ENCODE measurements at places on chromosomes 1 and 21.

DNA sequence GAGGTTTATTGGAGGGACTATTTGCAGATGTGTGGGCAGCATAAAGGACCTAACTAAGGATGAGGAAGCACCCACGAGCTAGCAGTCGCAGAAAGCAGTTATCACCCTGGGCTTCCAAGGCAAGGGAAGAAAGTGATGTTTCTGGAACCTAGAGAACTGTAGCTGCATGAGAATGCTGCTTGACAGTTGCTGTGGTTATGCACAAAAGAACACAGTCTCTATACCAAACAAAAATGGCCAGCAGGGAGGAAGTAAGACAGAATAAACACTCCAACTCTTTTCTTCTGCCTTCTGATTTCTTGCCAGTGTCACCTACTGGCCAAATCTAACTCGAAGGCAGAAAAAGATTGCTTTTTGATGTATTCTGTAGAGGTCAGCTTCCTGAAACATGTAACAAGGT, 190.2 kb downstream of the RASAL2 start:
- DNase-seq: no peak

- no peak for DNase-seq
Observed at GRCh38 chr1:167095368-167095767, 1.5 kb downstream of the STYXL2 start.

DNA sequence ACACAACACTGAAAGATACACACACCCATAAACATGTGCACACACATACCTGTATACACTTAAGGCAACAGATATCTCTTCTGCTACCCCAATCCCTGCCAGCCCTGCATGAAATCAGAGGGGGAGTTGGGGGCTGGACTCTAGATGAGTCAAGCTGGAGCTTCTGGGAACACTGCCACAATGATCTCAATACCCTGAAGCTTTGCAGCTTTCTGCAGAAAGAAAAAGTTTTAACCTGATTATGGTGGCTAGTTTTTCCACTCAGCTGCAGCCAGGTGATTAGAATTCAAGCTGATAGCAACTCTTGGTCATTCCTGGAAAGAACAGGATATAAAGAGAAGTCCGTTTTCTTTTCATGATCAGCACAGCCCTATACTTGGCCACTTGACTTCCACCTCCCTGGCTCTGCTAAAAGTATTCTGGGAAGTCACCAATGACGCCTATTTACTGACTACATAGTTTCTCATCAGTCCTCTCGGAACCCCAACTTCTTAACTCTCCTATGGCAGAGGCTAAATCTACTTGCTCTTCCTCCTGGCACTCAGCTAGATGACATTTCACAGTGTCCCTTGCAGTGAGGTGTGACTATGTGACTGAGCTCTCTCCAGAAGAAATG, 20.7 kb upstream of the DNASE2B start:
- DNase-seq: peak; percentile 28

DNA sequence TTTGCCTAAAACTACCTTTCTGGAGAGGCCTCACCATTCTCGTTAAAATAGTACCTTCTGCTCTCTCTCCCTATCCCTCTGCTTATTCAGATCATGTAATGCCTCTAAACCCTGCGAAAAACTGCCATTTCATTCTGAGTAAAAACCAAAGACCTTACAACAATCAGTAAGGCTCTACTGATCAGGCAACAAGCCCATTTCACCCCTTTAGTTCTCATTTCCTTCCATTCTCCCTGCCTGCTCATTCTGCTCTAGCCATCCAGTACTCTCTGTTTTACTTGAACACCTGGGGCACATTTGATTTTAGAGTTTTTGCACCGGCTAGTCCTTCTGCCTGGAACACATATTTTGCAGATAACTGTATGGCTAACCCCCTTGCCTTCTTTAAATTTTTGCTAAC, 187.8 kb downstream of the COQ8A start:
- DNase-seq: no peak

GRCh38 chr1:232748910-232749368, 56.3 kb upstream of the MAP10 start:
- no peak for DNase-seq

- DNase-seq: no peak
Observed at GRCh38 chr1:52574594-52574993, 21.7 kb upstream of the TUT4 start.

- no peak for DNase-seq
Observed at GRCh38 chr1:2629627-2630497, 3.0 kb downstream of the MMEL1 start.

DNA sequence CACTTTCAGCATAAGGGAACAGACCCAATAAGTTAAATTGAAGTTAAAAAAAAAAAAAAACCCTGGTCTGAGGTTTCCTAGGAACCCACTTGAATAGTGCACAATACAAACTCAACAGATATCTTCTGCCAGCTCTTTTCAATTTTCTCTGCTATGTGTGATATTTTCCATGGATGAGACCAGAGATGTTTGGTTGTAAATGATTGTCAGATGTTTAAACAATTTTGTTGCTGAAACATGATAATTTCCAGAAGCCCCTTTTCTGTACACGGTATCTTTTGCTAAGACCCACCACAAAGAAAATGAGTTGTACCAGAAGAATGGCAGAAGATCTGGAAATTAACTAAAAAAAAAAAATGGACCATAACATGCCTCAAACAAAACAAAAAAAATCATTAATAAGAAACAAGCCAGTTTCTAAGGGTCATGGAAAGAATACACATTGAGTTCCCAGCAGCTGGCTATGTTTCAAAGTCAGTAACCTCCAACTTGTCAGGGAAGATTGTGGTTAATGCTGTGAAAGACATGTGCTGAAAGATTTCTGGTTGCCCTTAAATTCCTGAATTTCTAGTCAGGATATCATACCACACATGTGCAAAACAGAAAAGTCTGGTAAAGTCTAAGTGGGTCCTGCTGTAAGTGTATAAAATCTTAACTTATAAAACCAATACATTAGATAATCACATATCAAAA, 35.6 kb upstream of the MGST3 start:
- DNase-seq: no peak

GRCh38 chr21:45986316-45987051, 4.9 kb downstream of the COL6A1 start:
- DNase-seq: no peak

- no peak for DNase-seq
Observed at GRCh38 chr21:35138665-35139381, 89.7 kb upstream of the RUNX1 start.

DNA sequence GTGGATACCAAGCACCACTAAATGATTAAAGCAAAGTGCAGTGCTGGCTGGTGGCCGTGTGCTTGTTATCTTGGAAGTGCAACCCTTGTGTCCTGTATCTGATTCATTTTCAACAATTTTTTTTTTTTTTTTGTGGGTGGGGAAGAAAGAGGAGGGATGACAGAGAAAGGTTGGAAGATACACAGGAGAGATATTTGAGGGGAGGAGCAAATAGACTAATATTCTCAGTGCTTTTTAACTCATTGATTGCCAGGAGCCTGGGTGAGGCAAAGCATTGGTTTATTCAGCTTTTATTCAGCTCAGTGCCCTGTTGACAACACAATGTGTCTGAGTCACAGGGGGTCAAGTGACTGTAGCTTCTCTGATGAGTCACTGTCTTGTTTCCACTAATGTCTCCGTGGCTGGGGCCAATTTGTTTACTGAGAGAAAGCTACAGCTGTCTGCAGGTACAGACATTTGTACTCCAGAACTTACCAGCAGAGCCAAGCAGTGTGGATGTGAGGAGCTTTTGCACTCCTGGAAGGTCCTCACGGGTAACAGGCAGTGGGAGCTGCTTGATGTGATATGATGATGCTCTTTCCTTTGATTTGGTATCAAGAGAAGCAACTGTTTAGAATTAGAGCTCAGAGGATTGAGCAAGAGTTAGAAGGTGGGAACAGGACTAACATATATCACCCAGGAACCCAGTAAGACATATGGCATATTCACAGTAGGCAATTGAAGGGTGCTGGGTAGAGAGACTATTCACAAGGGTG, 23.6 kb upstream of the DNM3 start:
- DNase-seq: peak; percentile 15

DNA sequence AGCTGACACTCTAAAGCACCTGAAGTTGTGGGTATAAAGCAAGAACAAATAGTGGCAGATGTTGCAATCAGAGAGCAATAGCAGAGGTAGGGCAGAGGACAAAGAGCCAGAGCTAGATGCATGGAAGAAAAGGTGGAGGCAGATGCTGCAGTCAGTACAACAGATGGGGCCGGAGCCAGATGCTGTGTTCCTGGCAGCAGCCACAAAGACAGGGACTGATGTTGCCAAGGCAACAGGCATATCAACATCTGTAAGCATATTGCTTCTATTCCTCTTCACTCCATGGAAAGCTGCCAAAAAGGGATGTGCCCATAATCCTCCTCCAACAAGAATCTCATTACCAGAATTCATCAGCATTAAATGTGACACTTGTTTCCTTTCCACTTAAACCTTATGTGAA, 108.0 kb downstream of the TNNI3K start:
- DNase-seq: peak; percentile 30

DNA sequence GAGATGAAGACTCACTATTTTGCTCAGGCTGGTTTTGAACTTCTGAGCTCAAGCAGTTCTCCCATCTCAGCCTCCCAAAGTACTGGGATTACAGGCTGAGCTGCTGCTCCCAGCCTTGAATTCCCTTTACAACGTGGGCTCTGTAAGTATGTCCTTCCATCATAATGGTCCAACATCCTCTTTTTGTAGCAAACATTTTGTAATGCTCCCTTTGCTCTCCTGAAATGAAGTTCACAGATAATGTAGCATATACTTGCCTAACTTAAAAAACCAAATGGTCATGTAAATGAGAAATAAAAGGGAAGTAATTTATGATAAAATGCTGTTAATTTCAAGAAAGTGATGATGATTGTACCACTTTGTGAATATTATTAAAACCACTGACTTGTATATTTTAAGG, 30.5 kb upstream of the THEM4 start:
- DNase-seq: no peak

- no peak for DNase-seq
Observed at GRCh38 chr21:44925378-44925755, 4.7 kb upstream of the ITGB2 start.

DNA sequence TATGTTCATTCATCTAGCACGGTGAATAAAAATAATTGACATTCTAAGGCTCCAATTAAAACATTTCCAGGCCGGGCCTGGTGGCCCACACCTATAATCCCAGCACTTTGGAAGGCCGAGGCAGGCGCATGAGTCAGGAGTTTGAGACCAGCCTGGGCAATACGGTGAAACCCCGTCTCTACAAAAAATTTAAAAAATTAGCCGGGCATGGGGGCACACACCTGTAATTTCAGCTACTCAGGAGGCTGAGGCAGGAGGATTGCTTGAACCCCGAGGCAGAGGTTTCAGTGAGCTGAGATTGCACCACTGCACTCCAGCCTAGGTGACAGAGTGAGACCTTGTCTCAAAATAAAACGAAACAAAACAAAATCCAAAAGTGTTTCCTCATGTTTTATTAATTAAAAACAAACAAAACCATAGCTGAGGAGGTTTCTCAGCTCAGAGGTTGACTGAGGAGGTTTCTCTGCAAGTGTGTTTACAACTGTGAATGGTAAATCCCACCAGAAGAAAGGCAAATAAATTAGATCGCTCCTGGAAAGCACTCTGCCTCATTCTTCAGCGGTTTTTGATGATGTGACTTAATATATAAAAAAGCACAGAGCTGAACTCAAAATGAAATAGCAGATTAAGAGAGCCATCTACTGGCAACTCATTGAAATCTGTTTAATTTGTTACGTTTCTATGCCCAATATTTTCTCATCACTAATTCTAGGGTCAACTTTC, 37.7 kb upstream of the ATG4C start:
- DNase-seq: no peak

GRCh38 chr1:236124965-236125364, 17.4 kb upstream of the GPR137B start:
- no peak for DNase-seq

DNA sequence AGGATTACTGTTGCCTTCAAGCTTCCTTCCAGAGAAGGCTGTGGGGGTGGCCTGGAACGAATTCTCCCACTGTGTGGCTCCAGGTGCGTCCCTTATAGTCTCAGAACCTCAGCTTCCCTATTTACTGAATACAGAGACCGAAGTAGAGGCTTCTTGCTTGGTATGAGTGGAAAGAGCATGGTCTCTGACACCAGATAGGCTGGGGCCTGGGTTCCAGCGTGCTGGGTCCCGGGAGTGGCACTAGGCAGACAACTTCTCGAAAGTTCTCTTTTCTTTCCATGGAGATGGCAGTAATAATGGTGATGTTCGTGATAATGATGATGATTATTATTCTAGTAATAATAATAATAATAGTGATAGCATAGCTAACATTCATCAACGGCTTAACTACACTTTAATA, 161.7 kb downstream of the PTPRU start:
- no peak for DNase-seq

GRCh38 chr1:115429884-115430283, 91.8 kb upstream of the NGF start:
- no peak for DNase-seq

DNA sequence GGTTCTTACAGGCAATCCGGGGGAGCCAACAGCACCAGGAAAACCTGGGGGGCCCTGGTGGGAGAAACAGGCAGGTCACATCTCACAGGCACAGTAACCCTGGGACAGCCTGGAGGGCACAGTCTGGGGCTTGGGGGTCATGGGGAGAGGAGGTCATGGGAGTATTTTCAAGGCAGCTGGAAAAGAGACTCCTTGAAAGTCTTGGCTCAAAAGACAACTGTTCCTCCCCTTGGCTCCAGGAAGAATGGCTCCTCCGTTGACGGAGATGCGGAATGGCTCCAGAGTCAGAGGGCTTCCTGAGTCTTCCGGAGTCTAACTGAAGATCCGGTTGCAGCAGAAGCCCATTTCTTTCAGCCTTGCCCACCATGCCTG, 25.9 kb upstream of the PEF1 start:
- no peak for DNase-seq

Data from occipital lobe (tissue), 3 donors.